ENCODE measurements at places on chromosomes 7 and 10. TPM values are rescaled to one million over a fixed set of nuclear protein-coding genes. Genes with fewer than 3 reads are reported as not detected.
A peak's percentile ranks its signal among the peaks of the same experiment; 100 is the strongest.

Gene FAS
- total RNA-seq = 3.6 TPM

DNA sequence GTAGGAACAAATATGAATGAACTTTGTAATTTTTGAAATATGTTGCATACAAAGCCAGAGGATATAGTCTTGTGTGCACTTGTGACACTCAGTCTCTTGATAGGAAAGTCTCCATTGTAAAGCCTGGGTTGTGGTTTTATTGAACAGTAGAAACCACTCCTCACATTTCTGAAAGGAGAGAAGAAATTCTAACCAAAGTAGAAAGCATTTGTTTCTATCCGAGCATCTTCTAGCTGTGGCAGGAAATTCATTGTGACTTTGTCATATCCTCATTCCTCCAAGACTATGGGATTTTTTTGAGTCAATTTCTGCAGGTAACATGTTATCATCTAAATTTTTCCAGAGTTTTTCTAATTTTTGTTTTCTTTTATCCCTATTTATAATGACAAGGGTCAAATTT is 55.5 kb upstream of the NCF1 start:
- DNase-seq = no peak
- no peaks in the 10 kb centered on the region for H3K4me1 ChIP-seq
- no peaks in the 10 kb centered on the region for H3K27me3 ChIP-seq
- H3K27ac ChIP-seq = no peak overlapping the region

Gene FBXL13
- total RNA-seq = 0.38 TPM

Gene ACSL5
- total RNA-seq = 5.6 TPM

GRCh38 chr7:137816696-137817320 is 30.0 kb downstream of the DGKI start:
- no peak overlapping the region for H3K4me3 ChIP-seq
- peaks cover 5% of the 10 kb centered on the region for H3K4me1 ChIP-seq
- DNase-seq = no peak
- no peak overlapping the region for H3K27ac ChIP-seq
- no peaks in the 10 kb centered on the region for H3K36me3 ChIP-seq

Gene AIFM2
- total RNA-seq = 14.5 TPM

- no peaks in the 10 kb centered on the region for H3K27me3 ChIP-seq
- H3K36me3 ChIP-seq = peaks cover 13% of the 10 kb centered on the region
- no peak overlapping the region for H3K4me3 ChIP-seq
- H3K4me1 ChIP-seq = peaks cover 5% of the 10 kb centered on the region
- H3K27ac ChIP-seq = no peak overlapping the region
- no peak for DNase-seq
Observed at GRCh38 chr7:111763221-111763801, 201.0 kb upstream of the IMMP2L start.

Gene TAF3
- 12.9 TPM for total RNA-seq

Gene CRTAC1
- total RNA-seq = 0.91 TPM

Gene PSD
- total RNA-seq = 0.44 TPM

- peaks cover 76% of the 10 kb centered on the region for H3K36me3 ChIP-seq
- DNase-seq = no peak
- no peak overlapping the region for H3K4me3 ChIP-seq
- H3K27me3 ChIP-seq = no peaks in the 10 kb centered on the region
- no peaks in the 10 kb centered on the region for H3K4me1 ChIP-seq
Observed at GRCh38 chr7:13904689-13905088, 84.8 kb downstream of the ETV1 start.

Gene FOXP2
- total RNA-seq = 1.1 TPM

Gene CCDC6
- total RNA-seq = 25.1 TPM

Gene ZNF853
- total RNA-seq = 15.7 TPM

Gene TYW1B
- total RNA-seq = 1.2 TPM

DNA sequence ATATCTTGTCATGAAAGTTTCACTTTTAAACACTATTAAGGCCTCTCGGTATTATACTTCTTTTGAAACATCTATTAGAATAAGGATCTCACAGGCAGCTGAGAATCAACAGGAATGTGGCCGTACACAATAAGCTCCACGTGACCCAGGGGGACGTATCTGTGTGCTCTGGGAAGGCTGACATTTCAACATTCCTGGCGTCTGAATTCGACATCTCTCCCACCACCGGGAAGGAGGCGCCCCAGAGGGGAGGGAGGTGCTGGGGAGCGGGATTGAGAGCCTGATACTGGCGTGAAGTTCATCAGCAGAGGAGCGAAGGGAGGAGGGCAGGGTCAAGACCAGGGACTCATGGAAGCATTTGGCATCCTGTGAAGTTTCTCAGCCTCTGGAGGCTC is 401.3 kb downstream of the DNAJB6 start:
- peak; percentile 12 for DNase-seq
- peaks cover 23% of the 10 kb centered on the region for H3K27me3 ChIP-seq
- no peak overlapping the region for H3K27ac ChIP-seq
- no peaks in the 10 kb centered on the region for H3K36me3 ChIP-seq
- H3K4me3 ChIP-seq = no peak overlapping the region
- no peaks in the 10 kb centered on the region for H3K4me1 ChIP-seq

DNA sequence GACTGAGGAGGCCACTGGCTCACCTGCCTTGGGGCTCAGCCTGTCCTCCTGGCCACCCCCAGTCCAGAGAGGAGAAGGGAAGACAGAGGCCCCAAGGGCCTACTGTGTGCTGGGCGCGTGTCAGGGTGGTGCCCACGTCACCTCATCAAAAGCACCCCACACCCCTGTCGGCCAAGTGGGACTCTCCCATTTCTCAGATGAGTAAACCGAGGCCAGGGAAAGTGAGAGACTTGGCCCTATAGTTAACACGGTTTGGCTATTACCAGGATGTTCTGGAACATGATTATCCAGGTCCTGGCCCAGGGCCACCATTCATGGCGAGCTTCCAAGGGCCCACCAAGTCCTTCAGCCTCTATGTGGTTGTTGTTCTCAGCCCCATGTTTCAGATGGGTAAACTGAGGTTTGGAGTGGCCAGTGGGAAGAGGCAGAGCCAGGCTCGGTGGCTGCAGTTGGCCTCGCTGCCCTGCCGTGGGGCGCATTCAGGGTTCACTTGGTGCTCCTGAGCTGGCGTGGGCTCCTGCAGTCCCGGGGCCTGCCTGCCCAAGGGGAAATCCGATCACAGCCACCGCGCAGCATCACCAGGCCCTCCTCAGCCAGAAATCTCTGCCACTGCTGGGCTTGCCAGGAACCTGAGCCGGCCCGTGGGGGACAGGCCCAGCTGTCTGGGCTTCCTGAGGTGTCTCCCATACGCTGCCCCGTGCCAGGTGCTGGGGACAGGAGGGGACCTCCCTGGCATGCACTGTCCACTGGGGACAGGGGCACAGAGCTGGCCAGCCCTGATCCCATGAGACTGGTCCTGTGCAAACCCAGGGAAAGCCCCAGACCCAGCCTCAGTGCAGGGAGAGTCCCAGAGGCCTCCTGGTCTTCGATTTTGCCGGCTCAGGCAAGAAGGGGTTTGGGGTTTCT is 117.7 kb upstream of the TNRC18 start:
- no peaks in the 10 kb centered on the region for H3K36me3 ChIP-seq
- H3K4me3 ChIP-seq = no peak overlapping the region
- no peaks in the 10 kb centered on the region for H3K27me3 ChIP-seq
- no peaks in the 10 kb centered on the region for H3K4me1 ChIP-seq
- H3K27ac ChIP-seq = no peak overlapping the region

GRCh38 chr7:102376964-102377466 is 19.1 kb upstream of the PRKRIP1 start:
- no peak overlapping the region for H3K27ac ChIP-seq
- DNase-seq = no peak
- H3K36me3 ChIP-seq = peaks cover 63% of the 10 kb centered on the region

Gene MLXIPL
- total RNA-seq = 0.42 TPM

GRCh38 chr10:644076-644942 is 45.2 kb downstream of the DIP2C start:
- no peak overlapping the region for H3K4me3 ChIP-seq
- peaks cover 6% of the 10 kb centered on the region for H3K4me1 ChIP-seq
- no peaks in the 10 kb centered on the region for H3K27me3 ChIP-seq

Gene TEX47
- total RNA-seq = not detected

- H3K27me3 ChIP-seq = no peaks in the 10 kb centered on the region
- no peaks in the 10 kb centered on the region for H3K36me3 ChIP-seq
- no peak for DNase-seq
- H3K27ac ChIP-seq = peak overlapping the region; percentile 63
Observed at GRCh38 chr10:109981650-109982049, 26.1 kb upstream of the ADD3 start.

DNA sequence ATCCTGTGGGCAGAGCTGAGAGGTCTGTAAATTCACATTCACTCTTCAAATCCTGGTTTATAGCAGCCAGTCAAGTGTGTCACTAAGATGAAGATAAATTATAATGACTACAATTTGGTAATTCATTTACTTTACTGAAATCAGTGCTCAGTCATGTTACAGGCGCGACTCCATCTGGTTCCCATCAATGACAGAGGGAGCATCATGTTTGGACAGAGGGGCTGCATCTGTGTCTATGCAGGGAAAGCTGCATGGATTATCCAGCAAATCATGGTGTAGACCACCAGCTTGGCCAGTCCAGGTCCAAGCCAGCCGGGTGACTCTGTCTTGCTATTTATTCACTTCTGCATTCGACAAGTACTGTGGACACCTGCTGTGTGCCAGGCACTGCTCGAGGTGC is 214.1 kb upstream of the ZNF32 start:
- no peak for DNase-seq
- no peak overlapping the region for H3K4me3 ChIP-seq
- H3K27me3 ChIP-seq = no peaks in the 10 kb centered on the region

Gene CALML5
- total RNA-seq = not detected

Gene PLEKHS1
- not detected for total RNA-seq

- H3K27me3 ChIP-seq = no peaks in the 10 kb centered on the region
- H3K36me3 ChIP-seq = no peaks in the 10 kb centered on the region
- H3K27ac ChIP-seq = peak overlapping the region; percentile 19
- H3K4me3 ChIP-seq = no peak overlapping the region
Observed at GRCh38 chr7:55120501-55121198, 101.8 kb downstream of the EGFR start.

- no peaks in the 10 kb centered on the region for H3K27me3 ChIP-seq
- no peak overlapping the region for H3K4me3 ChIP-seq
- DNase-seq = no peak
- no peaks in the 10 kb centered on the region for H3K36me3 ChIP-seq
Observed at GRCh38 chr7:55568613-55569268, 3.6 kb downstream of the VOPP1 start.

Gene HOXA3
- total RNA-seq = 0.19 TPM

Gene CYP2E1
- 1.8 TPM for total RNA-seq

Gene GPER1
- 8.8 TPM for total RNA-seq

DNA sequence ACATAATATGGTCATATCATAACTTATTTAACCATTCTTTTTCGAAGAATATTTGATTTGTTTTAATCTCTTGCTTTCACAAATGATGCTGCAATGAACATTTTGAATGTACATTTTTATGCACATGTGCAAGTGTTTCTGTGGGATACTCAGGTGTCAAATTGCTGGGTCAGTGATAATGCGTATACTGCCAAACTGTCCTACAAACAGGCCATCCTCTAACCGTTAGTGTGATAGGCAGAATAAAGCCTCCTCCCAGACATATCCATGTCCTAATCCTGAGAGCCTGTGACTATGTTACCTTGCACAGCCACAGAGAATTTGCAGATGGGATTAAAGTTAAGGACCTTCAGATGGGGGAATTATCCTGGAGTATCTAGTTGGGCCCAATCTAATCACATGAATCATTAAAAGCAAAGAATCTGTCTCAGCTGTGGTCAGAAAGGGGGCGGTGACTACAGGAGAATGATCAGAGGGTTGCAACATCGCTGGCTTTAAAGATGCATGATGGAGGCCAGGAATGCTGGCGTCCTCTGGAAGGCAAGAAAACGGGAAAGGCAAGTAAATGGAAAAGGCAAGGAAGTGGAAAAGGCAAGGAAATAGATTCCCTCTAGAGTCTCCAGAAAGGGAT is 46.7 kb downstream of the FZD1 start:
- H3K4me1 ChIP-seq = no peaks in the 10 kb centered on the region
- DNase-seq = no peak
- H3K27me3 ChIP-seq = no peaks in the 10 kb centered on the region
- no peak overlapping the region for H3K4me3 ChIP-seq
- H3K36me3 ChIP-seq = no peaks in the 10 kb centered on the region
- no peak overlapping the region for H3K27ac ChIP-seq

DNA sequence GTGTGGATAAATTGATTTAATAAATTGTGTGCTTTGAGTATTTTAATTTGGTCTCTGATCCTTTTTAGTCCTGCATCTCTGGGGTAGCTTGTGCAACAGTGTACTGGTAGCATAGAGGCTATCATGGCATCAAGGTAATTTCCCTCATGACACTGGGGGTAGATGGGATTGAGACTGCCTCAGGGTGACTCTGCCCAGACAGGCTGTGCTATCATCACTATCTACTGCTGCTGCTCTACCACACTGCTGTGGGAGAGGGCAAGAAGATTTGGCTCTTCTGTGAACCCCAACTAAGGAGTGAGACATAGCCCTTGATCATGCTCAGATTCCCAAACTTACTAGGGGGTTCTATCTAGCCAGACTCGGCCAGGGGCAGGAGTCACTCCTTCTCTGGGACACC is 43.6 kb upstream of the JAZF1 start:
- H3K4me3 ChIP-seq = no peak overlapping the region
- no peaks in the 10 kb centered on the region for H3K36me3 ChIP-seq
- H3K27me3 ChIP-seq = no peaks in the 10 kb centered on the region
- no peak overlapping the region for H3K27ac ChIP-seq
- DNase-seq = no peak

Gene ELFN1
- 6.6 TPM for total RNA-seq

DNA sequence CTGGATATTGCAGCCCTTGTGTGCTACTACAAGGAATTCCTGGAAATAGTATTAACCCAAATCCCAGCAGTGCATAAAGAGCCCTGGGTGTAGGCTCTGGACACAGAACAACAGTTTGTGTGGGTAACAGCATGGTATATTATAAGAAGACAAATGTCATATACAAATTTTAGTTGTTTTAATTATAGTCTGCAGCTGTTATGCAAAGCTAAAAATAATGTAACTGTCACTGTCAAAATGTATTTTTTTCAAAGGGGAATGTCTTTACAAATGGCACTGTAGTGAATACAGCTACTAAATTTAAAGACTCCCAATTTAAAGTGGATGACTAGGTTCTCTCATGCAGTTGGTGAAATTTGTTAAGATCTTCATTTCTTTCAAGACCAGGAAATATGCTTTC is 339.0 kb downstream of the GPR37 start:
- no peak overlapping the region for H3K27ac ChIP-seq
- no peak overlapping the region for H3K4me3 ChIP-seq
- H3K4me1 ChIP-seq = no peaks in the 10 kb centered on the region
- H3K36me3 ChIP-seq = no peaks in the 10 kb centered on the region

DNA sequence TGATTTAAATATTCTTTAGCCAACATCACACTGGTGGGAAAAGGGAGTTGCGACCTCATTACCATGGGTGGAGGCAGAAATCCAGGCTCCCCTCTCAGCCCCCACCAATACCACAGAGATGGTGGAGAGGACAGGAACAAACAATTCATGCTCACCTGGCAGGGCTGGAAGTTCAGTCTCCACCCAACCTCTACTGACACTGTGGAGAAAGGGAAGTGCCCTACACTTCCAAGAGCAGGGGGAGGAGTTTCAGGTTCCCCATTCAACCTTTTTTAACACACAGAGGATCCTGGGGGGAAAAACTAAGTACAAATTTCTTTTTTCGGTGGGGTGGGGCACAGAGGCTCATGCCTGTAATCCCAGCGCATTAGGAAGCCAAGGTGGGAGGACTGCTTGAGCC is 210.1 kb upstream of the KCTD7 start:
- H3K27ac ChIP-seq = no peak overlapping the region
- no peak overlapping the region for H3K4me3 ChIP-seq
- no peak for DNase-seq

- H3K4me3 ChIP-seq = no peak overlapping the region
- no peaks in the 10 kb centered on the region for H3K27me3 ChIP-seq
- DNase-seq = no peak
- no peaks in the 10 kb centered on the region for H3K36me3 ChIP-seq
Observed at GRCh38 chr10:48377751-48378530, 71.5 kb downstream of the MAPK8 start.

- DNase-seq = no peak
- H3K4me1 ChIP-seq = no peaks in the 10 kb centered on the region
- no peak overlapping the region for H3K27ac ChIP-seq
- H3K27me3 ChIP-seq = no peaks in the 10 kb centered on the region
- H3K36me3 ChIP-seq = no peaks in the 10 kb centered on the region
Observed at GRCh38 chr7:49398746-49399145, 374.7 kb upstream of the VWC2 start.

Measured in heart left ventricle (tissue), 16 donors.